Stimulated activated CD4-positive, alpha-beta T cell treated with anti-CD3 and anti-CD28 coated beads, Interleukin-15, amount 100 ng/mL, for 48 hours (primary cell): ENCODE measurements at places on chromosomes 7 and 10.

GRCh38 chr10:52738951-52739350 lies 33.6 kb downstream of the MBL2 start:
- no peak for DNase-seq

DNA sequence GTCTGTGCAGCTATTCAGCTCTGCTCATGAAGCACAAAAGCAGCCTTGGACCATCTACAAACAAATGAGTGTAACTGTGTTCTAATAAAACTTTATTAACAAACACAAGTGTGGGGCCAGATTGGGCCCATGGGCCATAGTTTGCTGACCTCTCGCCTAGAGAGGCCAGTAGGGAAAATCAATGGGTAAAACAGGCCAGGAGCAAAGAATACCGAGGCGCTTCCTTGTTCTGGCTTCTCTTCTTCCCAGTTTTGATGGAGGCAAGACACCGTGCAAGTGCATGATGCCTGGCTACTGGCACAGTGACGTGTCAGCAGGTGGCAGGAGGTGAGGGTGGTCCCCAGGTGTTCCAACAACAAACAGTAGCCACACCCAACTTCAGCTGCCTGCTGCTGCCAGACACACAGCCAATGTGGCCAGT lies 94.3 kb upstream of the SDK1 start:
- DNase-seq = no peak

- no peak for DNase-seq
Observed at GRCh38 chr7:1533547-1534329, 3.2 kb downstream of the MAFK start.

DNA sequence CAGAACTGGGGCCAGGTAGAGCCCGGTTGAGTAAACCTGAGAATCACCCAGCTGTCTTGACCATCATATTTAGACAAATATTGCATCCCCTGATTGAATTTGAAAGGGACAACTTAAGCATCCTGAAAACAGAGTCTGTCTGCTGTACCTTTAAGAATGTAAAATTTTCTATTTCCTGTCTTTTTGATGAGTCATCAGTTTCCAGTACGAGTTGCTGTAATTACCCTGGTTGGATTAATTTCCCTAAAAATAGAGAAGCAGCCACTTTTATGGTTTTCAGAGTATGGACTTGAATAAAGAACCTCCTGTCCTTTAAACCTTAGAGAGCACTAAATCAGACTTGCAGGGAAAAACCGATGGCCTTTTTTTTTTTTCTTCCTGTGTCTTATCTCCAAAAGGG lies 164.6 kb upstream of the SH2B2 start:
- no peak for DNase-seq

GRCh38 chr10:36116731-36117130 lies 474.6 kb upstream of the FZD8 start:
- DNase-seq = no peak

DNA sequence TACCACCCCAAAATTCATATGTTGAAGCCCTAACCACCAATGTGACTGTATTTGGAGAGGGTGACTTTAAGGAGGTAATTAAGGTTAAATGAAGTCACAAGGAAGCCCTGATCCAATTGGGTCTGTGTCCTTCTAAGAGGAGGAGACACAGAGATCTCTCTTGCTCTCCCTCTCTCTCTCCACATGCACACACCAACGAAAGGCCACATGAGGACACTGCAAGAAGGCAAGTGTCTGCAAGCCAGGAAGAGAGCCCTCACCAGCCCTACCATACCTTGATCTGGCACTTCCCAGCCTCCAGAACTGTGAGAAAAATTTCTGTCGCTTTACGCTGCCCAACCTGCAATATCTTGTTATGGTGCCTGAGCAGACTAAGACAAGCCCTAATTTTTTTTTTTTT lies 56.0 kb upstream of the NEBL start:
- no peak for DNase-seq

DNA sequence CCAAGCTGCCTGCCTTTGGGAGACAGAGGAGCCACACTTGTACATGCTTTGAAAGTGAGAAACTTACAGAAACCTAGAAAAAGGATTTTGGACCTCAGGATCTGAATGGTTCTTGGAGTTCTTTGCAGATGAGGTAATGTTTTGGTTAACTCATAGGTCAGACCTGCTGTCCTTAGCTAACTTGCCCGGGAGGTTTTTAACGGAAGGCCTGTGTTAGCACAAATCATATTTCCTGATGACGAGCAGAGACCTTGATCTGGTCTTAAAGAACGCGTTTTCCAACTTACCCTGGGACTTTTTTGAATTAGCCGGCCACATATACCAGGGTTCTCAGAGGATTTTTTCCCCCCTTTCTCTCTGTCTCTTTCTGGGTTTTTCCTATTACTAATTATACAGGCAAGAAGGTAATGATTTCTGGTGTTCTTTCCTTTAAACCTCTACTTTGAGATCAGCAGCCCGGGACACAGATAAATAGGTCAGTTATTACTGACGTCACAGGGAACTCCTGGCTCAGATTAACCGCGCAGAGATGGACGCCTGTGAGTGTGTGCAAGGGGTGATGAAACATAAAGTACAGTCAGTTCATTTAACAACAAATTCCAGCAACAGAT lies 101.7 kb upstream of the KLF6 start:
- DNase-seq = no peak

- DNase-seq = no peak
Observed at GRCh38 chr10:6065406-6065805, 3.2 kb upstream of the IL2RA start.

- no peak for DNase-seq
Observed at GRCh38 chr10:33492701-33493345, 158.4 kb upstream of the NRP1 start.

DNA sequence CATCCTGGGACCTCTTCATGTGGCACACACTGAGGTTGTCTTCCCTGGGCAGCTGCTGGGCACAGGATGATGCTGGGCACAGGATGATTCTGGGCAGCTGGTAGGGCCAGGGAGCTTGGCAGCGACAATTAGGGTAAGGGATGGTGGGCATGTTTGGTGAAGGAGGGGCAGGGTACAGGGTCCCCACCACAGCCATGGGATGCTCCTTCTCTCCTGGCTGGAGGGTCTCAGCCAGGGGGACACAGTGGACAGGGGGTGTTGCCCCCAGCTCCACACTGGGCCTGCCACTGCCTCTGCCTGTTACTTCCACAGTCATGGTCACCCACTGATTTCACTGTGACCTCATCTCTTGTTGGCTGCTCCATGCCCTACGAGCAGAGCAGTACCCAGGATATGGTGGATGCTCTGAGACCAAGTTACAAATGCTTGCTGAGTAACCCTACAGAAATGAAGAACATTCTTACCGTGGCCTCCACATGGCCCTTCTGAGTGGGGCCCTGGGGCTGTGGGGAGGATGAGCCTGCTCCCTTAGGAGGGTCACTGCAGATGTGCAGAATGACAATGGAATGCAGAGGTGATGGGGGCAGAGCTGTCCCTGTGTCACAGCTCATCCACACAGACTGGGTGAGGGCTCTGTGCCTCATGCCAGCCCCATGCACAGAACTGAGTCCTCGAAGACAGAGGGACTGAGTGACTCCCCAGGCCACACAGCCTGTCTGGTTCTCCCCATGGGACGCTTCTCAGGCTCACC lies 28.4 kb upstream of the RET start:
- no peak for DNase-seq

- no peak for DNase-seq
Observed at GRCh38 chr7:106371629-106372028, 86.8 kb upstream of the NAMPT start.

DNA sequence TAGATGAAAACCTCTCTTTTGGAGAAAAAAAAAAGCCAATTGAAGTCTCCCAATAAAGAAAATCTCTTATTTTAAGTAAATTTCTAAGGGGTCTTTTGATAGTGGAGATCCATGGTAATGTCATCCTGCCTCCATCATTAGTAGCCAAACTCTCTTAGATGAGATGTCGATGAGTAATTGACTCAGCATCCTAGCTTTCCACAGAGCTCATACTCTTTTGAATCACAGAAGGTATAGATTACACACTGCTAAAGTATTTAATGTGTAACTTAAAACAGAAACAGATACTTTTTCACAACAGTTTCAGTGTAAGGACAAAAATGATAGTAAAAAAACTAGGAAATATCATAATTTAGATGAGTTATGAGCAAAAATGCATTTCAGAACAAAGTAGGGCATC lies 19.4 kb downstream of the MAGI2 start:
- no peak for DNase-seq

GRCh38 chr7:100093054-100093453 lies 4.3 kb downstream of the COPS6 start:
- DNase-seq = no peak

GRCh38 chr7:155804897-155805825 lies 7.1 kb downstream of the SHH start:
- peak; percentile 39 for DNase-seq
